ENCODE measurements at places on chromosomes 4 and X. TPM values are rescaled to one million over a fixed set of nuclear protein-coding genes. Genes with fewer than 3 reads are reported as not detected.
A peak's percentile ranks its signal among the peaks of the same experiment; 100 is the strongest.

The GPC3 gene
- polyA plus RNA-seq, result not detected

The CFP gene
- polyA plus RNA-seq, result 3.0 TPM

The FAM47E gene
- polyA plus RNA-seq, result 0.15 TPM

GRCh38 chr4:126268106-126268505 lies 953.4 kb downstream of the FAT4 start:
- DNase-seq, result no peak

- DNase-seq, result peak; percentile 90
Observed at GRCh38 chrX:18674788-18675735, 3.2 kb upstream of the RS1 start.

GRCh38 chr4:105092356-105092755 lies 54.3 kb upstream of the TET2 start:
- DNase-seq, result no peak

DNA sequence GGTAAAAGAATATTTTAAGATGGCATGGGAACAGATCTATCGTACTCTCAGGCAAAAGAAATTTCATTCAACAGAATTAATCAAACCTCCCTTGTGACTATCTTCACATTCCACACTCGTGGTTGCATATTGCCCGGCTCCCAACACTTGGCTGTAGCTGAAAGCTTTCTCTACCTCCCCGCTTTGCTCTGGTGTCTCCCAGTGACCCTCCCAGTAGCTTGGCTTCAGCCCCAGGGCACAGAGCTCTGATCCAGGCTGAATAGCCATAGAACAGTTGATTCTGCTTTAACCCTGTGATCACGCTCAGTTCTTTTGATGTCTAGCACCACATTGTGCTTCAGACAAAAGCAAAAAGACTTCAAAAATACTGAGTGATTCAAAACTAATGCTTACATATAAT lies 24.6 kb downstream of the SLC7A11 start:
- no peak for DNase-seq

All from B cell (primary cell).